CD4-positive, alpha-beta T cell treated with Interleukin-4 for 1 hour (primary cell): ENCODE measurements at places on chromosomes 12 and 14.

DNA sequence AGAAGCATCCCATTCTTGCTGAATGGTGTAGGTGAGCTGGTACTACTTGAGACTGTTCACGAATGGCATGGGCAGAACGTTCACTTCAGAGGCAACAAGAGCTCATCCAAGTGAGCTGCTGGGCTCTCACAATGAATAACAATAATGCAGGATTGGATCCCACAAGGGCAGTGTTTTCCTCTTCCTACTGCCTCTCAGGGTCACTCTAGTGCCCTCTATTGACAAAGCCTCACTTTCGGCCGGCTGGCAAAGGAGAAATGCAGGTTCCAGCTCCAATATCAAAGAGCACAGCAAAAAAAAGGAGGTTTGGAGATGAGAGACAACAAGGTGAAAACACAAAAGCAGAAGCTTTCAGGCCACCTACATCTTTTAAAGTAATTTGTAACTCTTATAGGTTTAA is 74.6 kb upstream of the MYF6 start:
- DNase-seq: no peak

GRCh38 chr12:71746974-71747611 is 7.6 kb upstream of the RAB21 start:
- DNase-seq: peak; percentile 72

DNA sequence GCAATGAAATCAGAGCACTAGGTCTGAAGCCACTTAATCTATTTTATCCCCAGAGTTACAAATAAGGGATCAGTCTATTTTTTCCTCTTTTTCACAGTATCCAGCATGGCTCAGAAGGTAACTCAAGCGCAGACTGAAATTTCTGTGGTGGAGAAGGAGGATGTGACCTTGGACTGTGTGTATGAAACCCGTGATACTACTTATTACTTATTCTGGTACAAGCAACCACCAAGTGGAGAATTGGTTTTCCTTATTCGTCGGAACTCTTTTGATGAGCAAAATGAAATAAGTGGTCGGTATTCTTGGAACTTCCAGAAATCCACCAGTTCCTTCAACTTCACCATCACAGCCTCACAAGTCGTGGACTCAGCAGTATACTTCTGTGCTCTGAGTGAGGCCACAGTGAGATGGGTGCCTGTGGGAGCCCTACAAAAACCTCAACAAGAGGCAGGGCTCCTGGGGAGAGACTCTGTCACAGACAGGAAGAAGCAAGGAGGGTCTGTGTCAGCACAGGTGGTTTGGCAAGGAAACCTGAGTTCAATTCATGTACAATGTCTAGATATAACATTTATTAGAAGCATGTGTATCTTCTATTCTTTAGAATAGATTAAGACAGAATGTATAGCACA is 334.3 kb upstream of the OR4E1 start:
- no peak for DNase-seq

- no peak for DNase-seq
These were observed 14.1 kb downstream of the EIF2B2 start for GRCh38 chr14:75016815-75017214.

DNA sequence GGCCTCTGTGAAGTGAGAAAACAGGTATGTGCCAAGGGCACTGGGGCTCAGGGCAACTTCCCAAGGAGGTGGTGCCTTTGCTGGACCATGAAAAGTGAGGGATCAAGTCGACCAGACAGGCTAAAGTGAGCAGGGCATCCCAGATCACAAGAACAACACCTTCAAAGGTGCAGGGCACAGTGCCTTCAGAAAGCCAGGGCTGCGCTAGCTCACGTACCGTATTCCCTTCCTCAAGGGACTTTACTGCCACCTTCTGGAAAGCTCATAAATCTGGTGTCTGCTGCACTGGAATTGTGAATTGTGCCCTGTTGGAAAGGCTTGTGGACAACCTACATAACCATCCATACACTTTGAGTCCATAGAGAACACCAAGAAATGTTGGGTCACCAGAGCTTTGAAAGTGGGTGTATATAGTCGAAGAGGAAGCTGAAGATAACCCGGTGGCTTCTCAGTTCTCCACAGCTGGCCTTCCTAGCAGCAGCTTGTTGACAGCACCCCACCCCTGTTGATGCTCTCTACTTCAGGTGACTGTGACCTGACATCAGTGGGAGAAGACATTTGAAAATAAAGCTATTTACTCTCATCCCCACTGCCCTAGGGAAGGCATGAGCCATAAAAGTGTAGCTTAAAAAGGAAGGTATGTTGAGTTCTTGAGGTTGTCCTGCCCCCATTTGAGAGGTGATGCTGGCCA is 24.5 kb downstream of the FIGNL2 start:
- peak; percentile 41 for DNase-seq

DNA sequence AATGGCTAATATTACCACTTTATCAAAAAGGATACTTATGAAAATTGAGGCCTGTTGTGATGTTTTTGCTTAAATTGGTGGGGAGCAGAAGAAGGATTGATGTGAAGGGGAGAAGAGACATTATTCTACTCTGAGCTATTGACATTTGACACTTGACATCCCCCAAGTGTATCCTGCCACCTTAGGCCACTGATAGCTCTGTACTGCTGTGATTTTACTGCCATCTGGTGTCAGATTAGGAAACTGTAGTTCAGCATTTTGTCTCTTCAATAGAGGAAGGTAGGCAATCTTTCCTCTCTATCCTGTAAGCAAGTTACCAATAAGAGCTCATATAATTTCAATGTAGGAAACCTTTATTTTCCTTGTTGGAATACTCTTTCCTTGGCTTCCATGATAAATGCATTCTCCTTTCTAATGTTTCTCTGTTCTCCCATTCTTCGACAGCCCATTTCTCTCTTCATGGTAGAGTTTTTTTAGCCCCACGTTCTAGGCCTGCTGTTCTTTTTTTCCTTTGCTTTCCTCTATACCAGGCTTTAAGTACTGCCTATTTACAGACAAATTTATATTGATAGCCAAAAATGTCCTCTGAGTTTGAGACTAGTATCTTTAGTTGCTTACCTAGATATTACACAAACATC is 46.3 kb downstream of the PPHLN1 start:
- peak; percentile 30 for DNase-seq

GRCh38 chr12:6347367-6348338 is 5.8 kb upstream of the TNFRSF1A start:
- no peak for DNase-seq

DNA sequence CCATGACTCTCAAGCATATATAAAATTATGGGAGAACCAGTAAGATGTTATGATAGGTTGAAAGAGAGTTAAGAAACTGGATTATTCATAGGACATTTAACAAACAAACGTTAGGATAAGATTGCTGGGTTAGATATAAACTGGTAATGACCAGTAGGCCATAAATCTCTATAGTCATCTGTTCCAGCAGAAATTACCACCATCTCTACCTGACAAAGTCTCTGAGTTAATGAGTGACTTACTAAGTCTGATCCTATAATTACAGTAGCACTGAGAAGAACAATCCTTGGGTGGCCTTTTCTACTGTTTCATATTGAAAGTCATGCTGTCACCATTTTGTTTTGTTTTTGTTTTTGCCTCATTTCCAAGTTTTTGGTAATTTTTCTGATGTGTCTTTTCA is 136.9 kb upstream of the CNOT2 start:
- DNase-seq: no peak

- no peak for DNase-seq
These were observed 89.8 kb upstream of the LRIG3 start for GRCh38 chr12:59010118-59010517.

DNA sequence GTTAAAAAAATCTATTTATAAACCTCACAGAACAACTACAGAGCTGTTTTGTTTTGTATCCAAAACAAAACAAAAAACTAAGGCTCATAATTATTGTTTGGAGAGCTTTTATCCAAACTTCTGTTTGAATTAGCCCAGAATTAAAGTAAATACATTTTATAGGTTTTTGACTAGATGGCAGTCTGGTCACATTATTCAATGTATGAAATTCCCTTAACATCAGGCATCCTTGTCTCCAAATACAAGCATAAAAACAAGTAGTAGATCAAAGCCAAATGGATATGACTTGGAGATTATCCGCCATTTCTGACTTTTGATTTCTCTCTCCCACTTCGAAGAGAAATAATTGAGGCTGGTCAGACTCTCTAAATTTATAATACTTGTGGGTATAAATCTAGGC is 63.5 kb downstream of the SLC38A1 start:
- no peak for DNase-seq

GRCh38 chr12:112425582-112426382 is 7.0 kb downstream of the PTPN11 start:
- no peak for DNase-seq

- no peak for DNase-seq
These were observed 37.2 kb upstream of the RMST start for GRCh38 chr12:97425380-97425779.

DNA sequence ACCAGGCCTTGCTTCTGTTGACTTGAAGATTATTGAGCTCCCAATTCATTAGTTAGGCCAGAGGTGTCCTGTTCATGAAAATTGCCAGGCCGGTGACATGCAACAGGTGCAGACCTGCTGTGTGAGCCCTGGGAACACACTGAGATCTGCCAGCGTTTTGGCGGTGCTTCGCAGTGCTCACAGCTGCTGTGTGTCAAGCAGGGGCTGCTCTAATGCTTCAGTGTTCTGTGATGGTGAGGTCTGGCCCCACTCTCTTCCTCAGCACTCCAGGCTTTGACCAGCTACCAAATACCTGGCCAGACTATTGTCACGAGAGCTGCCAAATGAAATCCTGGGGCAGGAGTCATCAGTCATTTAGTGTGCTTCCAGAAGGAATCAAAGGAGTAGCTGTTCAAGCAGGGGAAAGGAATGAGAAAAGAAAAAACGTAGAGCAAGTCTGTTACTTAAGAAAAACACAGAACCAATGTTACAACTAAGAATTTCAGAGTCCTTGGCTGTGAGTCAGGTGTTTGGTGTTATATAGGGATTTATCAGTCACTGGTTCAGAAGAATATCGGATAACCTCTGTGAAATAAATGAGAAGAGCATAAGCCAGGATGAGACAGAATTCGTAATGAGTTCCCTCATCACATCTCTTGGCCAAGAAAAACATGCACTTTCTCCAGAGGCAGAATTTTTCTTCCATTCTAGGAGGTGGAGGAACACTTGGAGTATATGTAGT is 150.8 kb downstream of the FBXL14 start:
- no peak for DNase-seq

DNA sequence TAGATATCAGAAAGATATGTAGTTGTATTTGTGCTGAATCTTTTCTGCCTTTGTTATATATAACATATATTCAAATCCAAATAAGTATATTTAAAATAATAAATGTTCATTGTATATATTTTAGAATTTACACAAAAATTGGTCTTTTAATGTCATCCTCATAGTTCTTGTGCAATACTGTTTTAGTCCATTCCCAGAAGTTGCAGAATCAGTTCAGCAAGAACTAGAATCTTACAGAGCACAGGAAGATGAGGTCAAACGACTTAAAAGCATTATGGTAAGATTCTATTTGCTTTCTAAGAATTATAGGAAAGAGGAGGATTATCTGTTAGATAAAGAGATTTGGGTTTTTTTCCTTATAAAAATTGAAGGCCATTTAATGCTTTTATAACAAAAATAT is 51.0 kb downstream of the SCFD1 start:
- no peak for DNase-seq

DNA sequence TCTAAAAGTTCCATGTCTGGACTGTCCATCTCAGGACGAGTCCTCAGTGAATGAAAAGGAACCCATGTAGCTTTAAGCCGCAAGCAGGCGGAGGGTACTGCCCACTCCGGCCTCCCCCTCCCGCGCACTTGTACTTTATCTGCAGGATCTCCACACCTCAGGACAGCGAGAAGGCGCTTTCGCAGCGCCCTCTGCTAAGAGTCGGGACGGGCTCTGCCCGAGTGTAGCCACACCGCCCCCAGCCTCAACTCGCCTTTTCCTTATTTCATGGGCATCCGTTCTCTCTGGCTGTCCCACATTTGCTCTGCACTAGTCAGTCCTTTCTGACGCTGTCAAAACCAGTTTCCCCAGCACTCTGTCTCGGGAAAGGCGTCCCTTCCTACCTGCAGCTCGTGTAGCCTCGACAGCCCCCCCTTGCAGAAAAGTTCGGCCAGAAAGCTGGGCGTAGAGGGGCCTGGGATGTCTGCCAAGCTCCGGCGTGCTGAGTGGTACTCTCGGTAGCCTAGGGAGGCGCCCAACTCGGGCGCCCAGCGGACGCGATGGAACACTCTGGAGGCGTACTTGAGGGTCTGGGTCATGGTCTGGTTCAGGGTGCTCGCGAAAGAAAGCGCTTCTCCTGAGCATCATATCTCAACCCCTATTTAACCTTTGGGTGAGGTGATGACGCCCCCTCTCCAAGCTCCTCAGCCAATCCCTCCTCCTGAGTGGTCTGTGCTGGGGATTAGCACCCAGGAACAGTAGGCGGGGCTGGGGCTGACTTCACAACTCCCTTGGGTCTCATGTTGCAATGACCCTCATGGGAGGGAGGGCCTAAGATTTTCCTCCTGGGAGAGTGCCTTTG is at the start of gene CYP27B1:
CYP27B1 (minus strand) TSS at position 615 of the 841 bp plus-strand sequence; CDS start at position 578, 37 bp downstream.
- DNase-seq: no peak

- no peak for DNase-seq
These were observed 411.3 kb upstream of the USP15 start for GRCh38 chr12:61848893-61849292.

DNA sequence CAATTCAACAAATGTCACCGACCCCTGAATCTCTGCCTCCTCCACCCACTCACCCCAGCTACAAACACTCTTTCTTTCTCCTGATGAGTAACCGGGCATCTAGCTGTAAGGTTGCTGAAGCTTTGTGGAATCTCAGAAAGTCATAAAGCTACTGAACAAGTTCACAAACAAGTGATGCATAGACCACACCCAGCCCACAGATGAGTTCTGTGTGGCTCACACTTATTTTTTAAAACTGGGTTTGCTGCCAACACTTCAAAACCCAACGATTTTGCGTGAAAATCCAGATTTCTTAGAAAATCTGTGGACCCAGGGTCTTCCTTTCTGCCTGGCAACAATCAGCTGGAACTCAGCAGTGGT is 96.1 kb downstream of the APAF1 start:
- no peak for DNase-seq

GRCh38 chr14:68192935-68193334 is 373.4 kb downstream of the RAD51B start:
- no peak for DNase-seq

DNA sequence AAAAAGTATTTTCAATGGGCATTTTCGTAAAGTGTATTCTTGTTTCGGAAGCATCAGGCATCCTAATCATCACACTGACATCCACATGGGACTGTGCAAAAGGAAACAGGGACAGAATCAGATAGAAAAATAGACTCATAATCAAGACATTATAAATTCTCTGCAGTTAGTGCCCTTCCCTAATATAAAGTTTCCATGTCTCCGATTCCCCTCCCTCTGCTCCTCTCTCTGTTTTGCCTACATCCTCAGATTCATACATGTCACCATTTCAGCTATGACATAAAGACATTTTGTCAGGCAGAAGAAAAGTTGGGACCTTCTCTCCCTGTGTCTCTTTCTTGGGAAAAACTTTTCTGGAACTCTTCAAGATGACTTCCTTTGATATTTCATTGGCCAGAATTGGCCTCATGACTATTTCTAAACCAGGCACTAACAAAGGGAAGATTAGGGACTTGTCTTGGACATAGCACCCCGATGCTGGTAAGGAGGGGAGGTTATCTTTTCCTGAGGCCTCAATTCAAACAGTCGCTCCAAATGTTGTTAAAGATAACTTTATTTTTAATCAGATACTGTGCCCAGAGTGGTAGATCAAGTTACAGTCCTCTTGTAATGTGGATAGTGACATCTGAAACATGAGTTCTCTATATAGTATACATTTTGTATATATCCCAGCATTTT is 212.1 kb upstream of the BTG1 start:
- DNase-seq: no peak

GRCh38 chr12:93580682-93581081 is 8.2 kb downstream of the SOCS2 start:
- no peak for DNase-seq

- no peak for DNase-seq
These were observed 6.0 kb downstream of the PLD4 start for GRCh38 chr14:104930526-104931303.
